NCI-H2029 (cell line): ENCODE measurements at places on chromosomes 6 and 20.

DNA sequence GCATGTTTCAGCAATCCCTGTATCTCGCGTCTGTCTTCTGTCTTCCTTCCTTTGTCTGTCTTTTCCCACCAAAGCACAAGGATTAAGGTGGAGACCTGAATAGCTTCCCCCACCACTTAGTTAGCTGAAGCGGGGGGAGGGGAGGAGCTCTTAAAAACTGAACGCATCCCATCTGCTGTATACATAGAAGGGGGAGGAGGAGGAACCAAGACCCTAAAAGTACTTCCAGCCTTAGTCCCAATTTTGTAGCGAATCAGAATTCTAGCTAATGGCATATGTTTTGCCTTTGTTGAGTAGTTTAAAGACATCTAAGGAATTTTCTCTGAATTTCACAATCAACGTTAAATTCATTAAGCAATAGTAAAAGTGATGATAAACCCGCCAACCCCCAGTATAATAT is 47.9 kb downstream of the GNAS start:
- DNase-seq = no peak

DNA sequence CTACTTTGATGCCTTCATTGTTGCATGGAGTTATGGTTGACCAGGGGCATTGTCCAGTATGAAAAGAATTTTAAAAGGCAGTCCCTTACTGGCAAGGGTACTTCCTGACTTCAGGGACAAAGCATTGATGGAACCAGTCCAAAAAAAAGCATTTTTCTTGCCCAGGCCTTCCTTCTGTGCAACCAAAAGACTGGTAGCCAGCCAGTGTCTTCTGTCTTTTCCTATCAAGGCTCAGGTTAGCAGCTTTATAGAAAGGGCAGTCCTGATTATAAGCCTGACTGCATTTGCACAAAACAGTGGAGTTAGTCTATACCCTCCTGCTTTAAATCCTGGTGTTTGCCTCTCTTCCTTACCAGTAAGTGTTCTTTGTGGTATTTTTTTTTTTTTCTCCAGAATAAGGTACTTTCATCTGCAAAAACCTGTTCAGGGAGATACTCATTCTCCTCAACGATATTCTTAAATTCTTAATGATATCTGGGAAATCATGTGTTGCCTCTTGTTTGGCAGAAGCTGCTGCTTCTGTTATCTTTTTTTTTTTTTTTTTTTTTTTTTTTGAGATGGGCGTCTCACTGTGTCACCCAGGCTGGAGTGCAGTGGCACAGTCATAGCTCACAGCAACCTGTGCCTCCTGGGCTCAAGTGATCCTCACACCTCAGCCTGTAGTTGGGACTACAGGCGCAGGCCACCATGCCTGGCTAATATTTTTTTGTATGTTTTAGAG is 33.9 kb downstream of the SCAF8 start:
- peak; percentile 6 for DNase-seq

DNA sequence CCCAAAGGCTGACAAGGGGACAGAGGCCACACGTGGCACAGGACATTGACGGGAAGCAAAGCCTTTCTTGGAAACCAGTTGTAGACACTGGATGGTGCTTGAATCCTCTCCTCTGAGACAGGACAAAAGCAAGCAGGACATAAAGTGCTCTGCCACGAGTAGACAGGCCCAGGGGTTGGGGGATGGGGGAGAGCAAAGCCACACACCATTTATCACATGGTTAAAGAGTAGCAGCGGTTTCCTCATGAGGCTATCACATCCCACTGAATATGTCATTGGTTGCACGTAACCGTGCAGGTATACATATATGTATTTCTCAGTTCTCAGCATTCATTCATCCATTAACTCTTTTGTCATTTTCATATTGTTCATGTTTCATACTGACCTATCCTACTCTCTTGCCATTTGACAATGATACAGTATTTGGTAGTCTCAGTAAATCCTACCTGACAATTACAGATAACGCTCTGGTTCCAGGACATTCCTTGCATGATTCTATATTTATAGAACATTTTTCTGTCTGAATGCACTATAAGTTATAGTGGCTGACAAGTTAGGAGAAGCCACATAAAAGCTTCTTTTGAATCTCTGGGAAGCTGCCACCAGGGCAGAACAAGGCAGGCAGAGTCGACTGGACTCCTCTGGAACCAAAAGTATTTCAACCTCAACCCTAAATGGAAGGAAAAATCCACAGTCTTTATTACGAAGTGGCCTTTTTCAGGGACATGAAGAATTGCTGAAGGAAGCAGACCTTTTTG is 23.5 kb downstream of the METTL24 start:
- DNase-seq = no peak

- no peak for DNase-seq
Observed at GRCh38 chr20:44288252-44288651, 22.8 kb downstream of the FITM2 start.

DNA sequence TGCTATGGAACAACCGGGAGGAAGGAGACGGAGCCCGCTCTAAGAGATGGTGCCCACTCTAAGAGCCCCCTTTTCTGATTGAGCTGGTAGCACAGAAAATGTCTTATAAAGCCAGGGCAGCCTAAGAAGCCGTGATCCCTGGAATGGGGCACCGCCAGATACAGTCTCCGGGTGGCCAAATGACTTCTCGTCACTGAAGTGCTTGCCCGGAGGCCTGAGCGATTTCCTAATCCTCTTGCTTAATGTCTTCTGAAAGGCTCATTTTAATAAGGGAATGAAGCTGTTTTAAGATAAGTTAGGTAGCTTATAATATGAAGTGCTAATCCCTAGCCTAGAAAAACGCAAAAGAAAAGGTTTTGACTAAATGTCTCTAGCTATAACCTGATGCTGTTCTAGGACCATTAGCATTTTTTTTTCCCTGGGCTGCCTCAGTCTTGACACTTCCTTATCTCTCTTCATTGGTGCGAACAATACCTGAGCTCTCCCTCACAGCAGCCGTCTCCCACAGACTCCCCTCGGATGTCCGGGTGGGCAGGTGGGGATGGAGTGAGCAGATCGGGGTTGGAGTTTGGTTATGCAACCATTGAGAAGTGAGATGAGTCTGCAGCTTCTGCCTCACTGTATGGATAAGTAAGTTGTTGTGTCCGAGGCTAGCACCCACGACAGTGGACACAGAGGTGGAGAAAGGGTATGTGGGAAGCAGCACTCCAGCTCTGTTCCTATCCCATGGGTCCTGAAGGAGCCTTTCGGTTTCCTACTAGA is 559.4 kb upstream of the AGPAT4 start:
- DNase-seq = no peak

DNA sequence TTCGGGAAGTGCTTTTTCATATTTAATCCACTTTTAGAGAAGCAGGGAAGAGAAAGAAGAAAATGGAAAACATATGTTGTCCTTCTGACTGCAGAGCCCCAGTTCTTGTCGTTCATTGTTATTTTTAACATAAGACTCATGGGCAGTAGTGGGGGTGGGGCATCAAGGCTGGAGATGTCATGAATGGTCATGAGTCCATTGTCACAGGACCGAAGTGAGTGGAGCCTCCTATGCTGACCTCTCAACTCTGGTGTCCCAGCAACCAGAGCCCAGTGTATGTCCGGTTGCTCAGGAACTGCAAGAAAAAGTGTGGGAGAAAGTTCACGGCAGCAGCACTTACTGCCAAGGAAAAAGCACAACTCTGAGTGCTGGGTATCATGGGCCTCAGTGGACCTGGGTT is 108.6 kb downstream of the BANF2 start:
- no peak for DNase-seq

- no peak for DNase-seq
Observed at GRCh38 chr6:33452496-33452895, 1.9 kb upstream of the ZBTB9 start.

GRCh38 chr6:113924312-113924723 is 46.6 kb downstream of the HDAC2 start:
- no peak for DNase-seq

- DNase-seq = peak; percentile 83
Observed at GRCh38 chr6:161139766-161140553, 133.9 kb downstream of the AGPAT4 start.

DNA sequence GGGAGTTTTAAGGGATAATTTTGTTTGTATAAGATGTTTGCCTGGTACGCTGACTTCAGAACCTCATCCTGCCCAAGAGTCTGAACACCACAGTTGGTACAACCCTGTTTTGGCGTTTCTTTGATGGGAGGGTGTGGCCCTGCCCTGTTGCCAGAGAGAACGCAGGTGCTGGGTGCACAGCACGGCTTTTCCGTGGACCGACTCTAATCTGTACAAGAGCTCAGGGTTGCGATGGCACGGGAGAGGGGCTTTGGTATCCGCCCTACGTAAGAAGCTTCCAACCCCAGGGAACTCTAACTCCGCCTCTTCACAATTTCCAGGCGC is 1.3 kb downstream of the CYP24A1 start:
- DNase-seq = no peak

GRCh38 chr6:135451617-135452190 is 45.8 kb downstream of the AHI1 start:
- DNase-seq = no peak

GRCh38 chr6:116444092-116444491 is 17.1 kb upstream of the CALHM6 start:
- peak; percentile 79 for DNase-seq

GRCh38 chr20:24950128-24950835 is 1.2 kb downstream of the CST7 start:
- DNase-seq = no peak

DNA sequence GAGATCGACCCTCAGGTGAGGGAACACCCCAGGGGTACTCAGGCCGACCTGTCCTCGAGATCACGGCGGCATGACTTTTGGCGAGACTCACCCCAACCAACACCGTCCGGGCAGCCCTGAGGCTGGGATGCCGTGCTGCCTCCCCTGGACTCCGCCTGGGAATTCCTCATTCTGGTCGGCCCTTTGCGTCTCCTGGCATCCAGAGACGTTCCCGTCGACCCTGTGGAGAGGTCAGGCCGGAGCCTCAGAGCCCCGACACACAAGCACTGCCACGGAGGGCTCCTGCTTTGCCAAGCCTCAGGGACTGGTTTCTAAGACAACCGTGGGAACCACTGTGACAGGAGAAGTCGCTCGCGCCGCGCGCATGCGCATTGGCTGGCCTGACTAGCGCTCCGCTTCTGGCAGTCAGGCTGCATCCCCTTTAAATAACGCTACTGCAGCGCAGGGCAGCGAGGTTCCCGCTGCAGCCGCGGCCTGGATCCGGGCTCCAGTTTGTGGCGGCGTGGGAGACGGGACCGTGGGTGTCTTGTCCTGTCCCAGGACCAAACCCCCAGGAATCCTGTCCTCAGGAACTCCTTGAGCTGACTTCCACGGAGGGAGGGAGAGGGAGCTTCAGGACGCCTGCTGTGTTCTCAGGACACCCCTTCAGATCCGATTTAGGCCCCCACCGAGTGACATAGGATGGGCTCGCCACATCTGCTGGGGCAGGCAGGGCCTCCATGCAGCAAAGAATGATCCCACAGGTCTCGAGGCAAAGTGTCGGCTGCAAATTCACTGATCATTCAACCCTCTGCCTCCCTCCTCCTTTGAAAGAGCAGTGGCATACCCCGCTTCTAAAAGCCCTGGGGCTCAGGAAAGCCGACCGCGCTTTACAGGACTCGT is 163.2 kb upstream of the ZNF337 start:
- no peak for DNase-seq

GRCh38 chr6:28506807-28507475 is 8.7 kb downstream of the GPX6 start:
- DNase-seq = no peak

DNA sequence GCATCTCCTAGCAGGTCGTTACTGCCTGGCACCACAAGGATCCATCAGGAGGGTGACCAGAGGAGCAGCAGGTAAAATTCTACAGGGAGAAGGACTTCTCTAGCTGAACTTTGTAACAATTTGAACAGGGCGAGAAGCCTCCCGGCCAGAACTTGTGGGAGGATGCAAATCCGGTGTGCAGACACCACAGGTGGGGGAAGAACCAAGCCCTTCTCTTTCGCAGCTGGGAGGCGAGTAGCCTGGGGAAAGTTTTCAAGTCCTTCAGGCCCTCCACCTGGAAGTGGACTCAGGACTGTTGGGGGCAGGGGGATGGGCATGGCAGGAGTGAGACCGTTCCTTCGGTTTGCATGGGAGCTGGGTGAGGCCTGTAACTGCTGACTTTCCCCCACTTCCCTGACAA is 42.7 kb upstream of the FAM210B start:
- DNase-seq = no peak

GRCh38 chr20:48146877-48147276 is 361.6 kb upstream of the SULF2 start:
- no peak for DNase-seq

- DNase-seq = no peak
Observed at GRCh38 chr6:112842330-112842685, 495.2 kb downstream of the RFPL4B start.

GRCh38 chr6:14326774-14327173 is 209.2 kb downstream of the CD83 start:
- DNase-seq = no peak

DNA sequence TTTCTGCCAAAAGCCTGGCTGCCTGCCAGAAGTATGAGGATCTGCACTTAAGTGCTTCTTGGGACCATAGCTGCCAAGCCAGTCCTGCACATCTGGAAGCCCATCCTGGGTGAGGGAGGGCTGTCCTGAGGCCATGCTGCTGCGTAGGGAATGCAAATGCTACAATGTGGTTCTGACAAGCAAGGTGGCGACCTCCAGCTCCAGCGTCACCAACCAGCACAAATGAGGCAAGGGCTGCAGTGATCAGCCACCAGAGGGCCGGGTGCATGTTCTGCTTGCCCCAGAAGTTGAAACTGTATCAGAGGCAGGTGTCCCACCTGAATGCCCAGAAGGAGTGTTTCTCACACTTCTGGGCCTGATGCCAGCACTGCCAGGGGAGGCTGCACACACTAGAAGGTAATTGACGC is 99.1 kb upstream of the KCNQ5 start:
- DNase-seq = peak; percentile 49
